Spleen (tissue), 13 donors: ENCODE measurements at places on chromosomes 2 and 18. TPM values are rescaled to one million over a fixed set of nuclear protein-coding genes. Genes with fewer than 3 reads are reported as not detected.

DNA sequence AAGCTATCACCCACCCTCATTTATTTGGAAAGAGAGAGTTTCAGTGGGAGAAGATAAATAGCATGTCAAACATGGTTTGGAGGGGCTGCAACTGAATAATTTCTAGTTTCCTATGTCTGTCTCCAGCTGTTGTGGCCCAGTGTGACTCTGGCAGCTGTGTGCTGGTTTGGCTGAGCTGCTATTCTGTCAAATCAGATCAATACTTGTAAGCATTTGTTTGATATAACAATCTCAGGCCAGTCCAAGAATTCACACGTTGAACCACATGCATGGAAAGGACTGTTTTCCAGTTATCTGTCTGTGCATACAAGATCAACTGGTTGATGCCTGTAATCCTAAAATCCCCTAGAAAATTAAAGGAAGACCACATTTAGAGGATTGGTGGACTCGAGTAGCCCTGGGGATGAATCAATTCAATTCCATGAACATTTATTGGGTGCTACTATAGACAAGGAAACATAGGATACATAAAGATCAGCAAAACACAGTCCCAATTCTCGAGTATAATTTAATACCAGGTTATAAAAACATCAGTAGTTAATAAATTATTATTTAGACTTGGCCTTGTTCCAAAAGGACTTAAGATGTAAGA lies 209.0 kb upstream of the PARD3B start:
- no peak for DNase-seq

Gene PKDCC
- 81.9 TPM for total RNA-seq

Gene CD207
- total RNA-seq, result not detected

- no peak for DNase-seq
These were observed 14.0 kb downstream of the TNS1 start for GRCh38 chr2:217988840-217989204.

- DNase-seq, result no peak
These were observed 119.3 kb upstream of the TWIST2 start for GRCh38 chr2:238728330-238729260.

Gene CIB4
- total RNA-seq, result not detected

Gene SMAD7
- 20.6 TPM for total RNA-seq

GRCh38 chr2:47008381-47009252 lies 93.0 kb upstream of the MCFD2 start:
- DNase-seq, result no peak

Gene ADRA2B
- 13.2 TPM for total RNA-seq

- DNase-seq, result no peak
These were observed 119.7 kb downstream of the INHBB start for GRCh38 chr2:120465701-120465988.

DNA sequence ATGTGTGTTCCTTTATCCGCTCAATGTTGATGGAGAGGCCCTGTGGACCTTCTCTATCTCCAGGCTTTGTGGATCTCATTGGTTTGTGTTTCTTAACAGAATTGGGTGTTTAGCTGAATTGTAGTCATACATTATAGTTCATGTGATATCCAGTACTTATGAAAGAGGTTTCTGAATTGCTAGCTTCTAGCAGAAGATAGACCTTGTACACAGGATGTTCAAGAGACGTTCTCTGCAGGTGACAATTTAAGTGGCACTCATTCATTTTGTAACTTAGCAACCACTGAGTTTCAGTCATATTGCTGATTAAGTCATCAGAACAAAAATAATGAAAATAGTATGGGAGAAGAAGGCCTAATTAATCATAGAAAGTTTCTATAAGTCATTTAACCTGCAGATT lies 279.2 kb downstream of the ALPK2 start:
- DNase-seq, result no peak

Gene TMEM247
- not detected for total RNA-seq

Gene WDR54
- 15.3 TPM for total RNA-seq

DNA sequence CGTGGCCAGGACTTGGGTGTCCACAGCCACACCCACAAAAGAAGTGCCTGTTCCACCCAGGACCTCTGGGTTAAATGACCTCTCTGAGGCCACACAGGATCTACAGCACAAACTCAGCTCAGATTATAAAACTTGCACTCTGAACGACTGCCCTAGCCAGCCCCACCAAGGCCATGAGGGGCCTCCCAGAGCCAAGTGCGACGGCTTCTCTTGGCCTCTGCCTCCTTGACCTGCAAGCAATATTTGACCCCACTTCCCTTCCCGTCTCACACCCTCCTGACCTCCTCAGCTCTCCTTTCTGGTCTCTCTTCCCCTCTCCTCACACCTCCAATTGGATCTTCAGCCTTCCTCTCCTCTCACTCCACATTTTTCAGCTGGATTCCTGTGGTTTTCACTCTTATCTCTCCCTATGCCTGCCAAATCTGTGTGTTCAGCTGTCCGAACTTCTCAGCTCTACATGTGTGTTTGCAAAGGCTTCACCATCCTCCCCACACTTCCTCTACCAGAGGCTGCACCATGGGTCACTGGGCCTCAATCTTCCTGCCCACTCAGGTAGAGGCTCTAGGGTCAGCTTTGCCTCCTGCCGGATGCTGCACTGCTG lies 25.3 kb upstream of the STEAP3 start:
- peak; percentile 59 for DNase-seq

GRCh38 chr2:44774826-44775492 lies 166.5 kb upstream of the SIX3 start:
- DNase-seq, result no peak

- DNase-seq, result no peak
These were observed 51.4 kb downstream of the EMILIN2 start for GRCh38 chr18:2898186-2898640.

GRCh38 chr2:12767541-12767940 lies 50.8 kb downstream of the TRIB2 start:
- no peak for DNase-seq

GRCh38 chr2:31674446-31674845 lies 93.7 kb upstream of the SRD5A2 start:
- no peak for DNase-seq

DNA sequence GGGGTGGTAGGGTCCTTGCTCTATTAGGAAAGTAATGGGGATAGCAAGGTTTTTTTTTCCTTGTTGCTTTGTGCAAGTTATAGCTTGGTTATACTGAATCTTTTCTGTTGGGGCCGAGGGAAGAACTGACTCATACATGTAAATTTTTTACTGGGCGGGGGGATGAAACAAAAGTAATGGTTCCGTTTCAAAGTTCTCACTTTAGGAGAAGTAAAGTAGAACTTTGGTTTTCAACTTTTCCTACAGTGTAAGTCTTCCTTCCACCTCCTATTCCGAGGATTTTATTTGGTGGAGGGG lies 1.1 kb downstream of the AFTPH start:
- DNase-seq, result no peak

Gene EGR4
- total RNA-seq, result not detected
